ENCODE measurements at places on chromosomes 3 and 15.

GRCh38 chr3:127071597-127072001, 88.7 kb downstream of the PLXNA1 start:
- DNase-seq, result no peak

DNA sequence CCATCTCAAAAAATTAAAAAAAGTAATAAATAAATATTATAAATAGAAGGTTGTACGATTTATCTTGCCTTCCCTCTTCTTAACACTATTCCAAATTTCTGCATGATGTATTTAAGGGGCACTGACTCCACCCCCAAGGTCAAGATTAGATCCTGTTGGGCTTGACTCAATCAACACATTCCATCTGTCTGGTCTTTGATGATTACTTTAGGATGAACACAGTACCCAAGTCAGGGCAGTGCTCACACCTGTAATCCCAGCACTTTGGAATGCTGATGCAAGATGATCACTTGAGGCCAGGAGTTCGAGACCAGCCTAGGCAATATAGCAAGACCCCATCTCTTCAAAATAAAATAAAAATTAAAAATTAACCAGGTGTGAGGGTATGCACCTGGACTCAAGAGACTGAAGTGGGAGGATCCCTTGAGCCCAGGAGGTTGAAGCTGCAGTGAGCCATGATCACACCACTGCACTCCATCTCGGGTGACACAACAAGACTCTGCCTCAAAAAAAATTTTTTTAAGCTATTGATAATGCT, 14.1 kb upstream of the ATP1B3 start:
- DNase-seq, result no peak

- DNase-seq, result no peak
These were observed 111.0 kb downstream of the NSUN3 start for GRCh38 chr3:94173673-94174434.

- no peak for DNase-seq
These were observed 13.4 kb upstream of the ZNF639 start for GRCh38 chr3:179309225-179310078.

DNA sequence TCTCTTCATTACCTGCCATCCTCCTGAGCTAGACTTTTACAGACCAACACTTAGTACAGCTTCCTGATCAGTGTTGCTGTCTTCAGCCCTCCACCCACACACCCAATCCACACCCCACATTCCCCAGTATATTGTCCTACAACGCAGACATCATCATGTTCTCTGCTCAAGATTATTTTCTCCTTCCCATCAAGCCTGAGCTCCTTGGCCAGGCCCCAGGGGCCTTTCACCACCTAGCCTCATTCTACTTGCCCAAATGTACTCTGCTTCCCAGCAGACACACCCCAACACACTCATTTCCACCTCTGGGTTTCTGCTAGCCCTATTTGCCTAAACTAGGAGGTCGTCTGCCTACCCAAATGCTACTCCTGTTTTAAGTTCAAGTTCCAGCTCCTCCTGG, 37.0 kb downstream of the DAPK2 start:
- DNase-seq, result no peak

DNA sequence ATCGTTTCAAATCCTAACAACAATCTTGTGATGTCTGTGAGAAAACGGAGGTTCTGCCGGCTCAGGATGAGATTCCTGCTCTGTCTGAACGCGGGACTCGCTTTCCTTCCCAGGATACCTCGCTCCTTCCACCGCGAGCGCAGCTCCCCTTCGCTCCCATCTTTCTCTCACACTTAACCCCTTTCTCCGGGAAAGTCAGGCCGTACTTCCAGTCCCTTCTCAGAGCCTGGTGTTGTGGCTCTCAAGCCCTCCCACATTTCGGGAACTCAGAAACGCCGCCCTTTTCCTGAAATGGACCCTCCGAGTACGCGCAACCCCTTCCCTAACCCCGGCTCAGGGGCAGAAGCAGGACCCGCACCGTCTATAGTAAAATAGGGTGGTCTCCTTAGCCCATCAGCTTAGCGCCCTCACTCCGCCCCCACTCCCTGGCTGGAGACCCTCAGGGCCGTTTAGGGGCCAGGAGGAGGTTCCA, 378 bp upstream of the FEM1B start:
- no peak for DNase-seq
